Tibial nerve (tissue), 4 donors: ENCODE measurements at places on chromosomes 12 and 14. TPM values are rescaled to one million over a fixed set of nuclear protein-coding genes. Genes with fewer than 3 reads are reported as not detected.

Gene ASPG
- total RNA-seq: 8.7 TPM

Gene MMP17
- total RNA-seq: 65.3 TPM

Gene OR5AU1
- total RNA-seq: 0.39 TPM

Gene SLC38A4
- 0.42 TPM for total RNA-seq

Gene NRL
- 7.0 TPM for total RNA-seq

Gene SLC5A8
- not detected for total RNA-seq

Gene EIF2S3B
- not detected for total RNA-seq

Gene SIX6
- not detected for total RNA-seq

Gene PKP2
- total RNA-seq: 45.0 TPM

Gene LRP1-AS
- not detected for total RNA-seq

Gene MYH6
- not detected for total RNA-seq

Gene CCDC175
- total RNA-seq: not detected

Gene VRTN
- total RNA-seq: not detected

Gene KRT81
- total RNA-seq: not detected

Gene PLEKHD1
- not detected for total RNA-seq

Gene GPRC5D
- not detected for total RNA-seq

Gene AGAP2
- 5.7 TPM for total RNA-seq

Gene KCNMB4
- 31.8 TPM for total RNA-seq

Gene PMCH
- total RNA-seq: not detected

Gene LRRC43
- total RNA-seq: 1.3 TPM

Gene ADGRD1
- total RNA-seq: 139 TPM

Gene TPH2
- total RNA-seq: not detected

Gene GLIPR1L1
- total RNA-seq: not detected

Gene SRGAP1
- 13.1 TPM for total RNA-seq
